ENCODE measurements at places on chromosomes 13 and 19.

DNA sequence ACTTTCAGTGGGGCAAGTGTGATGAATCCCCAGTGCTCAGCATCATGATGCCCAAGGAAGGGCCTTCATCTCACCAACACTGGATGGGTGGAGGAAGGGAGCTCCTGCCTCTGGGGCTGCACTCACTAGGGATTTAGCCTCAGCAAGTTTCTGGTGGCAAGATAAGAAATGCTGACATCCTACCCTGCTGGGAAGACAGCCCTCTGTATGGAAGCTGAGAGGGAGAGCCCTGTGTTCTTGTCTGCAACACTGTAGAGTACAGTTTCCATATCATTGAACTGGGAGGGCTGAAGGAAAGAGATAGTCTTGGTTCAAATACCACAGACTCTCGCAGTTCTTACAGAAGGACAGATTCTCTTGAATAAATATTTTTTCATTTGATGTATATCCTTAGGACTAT, 7.3 kb upstream of the ZNF460 start:
- DNase-seq: no peak

GRCh38 chr13:41054212-41054877, 7.0 kb upstream of the WBP4 start:
- DNase-seq: peak; percentile 59

DNA sequence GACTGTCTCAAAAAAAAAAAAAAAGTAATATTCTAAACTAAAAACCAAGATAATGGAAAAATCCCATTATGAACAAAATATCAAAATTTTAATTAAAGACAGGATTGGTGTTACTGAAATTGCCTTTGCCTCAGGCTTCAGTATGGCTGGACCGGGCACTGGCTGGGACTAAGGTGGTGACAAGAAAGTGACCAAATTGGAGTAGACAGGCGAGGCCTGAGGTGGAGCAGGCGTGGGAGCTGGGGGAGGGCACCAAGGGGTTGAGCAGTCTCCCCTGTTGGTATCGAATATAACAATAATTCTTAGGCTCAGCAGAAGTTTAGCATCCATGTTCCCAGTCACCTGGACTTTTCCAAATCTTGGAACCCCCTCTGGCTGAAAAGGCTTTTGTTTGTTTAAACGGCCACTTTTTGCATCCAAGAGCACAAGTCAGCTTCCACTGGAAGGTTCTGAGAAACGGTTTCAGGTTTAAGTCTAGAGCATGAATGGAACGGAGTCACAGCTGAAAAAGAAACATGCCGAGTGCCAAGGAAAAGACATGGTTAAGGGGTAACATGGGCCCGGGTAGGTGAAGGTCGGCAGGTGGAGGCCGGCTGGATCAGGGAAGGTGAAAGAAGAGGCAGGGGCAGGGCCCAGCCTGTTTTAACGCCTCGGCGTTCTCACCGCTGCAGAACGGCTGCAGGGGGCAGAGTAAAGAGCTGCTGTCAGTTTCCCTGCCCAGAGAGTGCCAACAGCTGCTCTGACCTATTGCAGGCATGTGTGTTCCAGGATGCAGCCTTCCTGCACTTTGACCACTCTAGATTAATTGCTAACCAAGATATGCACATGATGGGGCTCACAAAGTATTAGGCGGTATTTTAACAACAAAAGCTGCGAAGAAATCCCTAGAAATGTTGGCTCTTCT, 104.4 kb downstream of the TM9SF2 start:
- DNase-seq: peak; percentile 36

- DNase-seq: no peak
Observed at GRCh38 chr13:30978981-30979956, 46.8 kb downstream of the TEX26 start.

DNA sequence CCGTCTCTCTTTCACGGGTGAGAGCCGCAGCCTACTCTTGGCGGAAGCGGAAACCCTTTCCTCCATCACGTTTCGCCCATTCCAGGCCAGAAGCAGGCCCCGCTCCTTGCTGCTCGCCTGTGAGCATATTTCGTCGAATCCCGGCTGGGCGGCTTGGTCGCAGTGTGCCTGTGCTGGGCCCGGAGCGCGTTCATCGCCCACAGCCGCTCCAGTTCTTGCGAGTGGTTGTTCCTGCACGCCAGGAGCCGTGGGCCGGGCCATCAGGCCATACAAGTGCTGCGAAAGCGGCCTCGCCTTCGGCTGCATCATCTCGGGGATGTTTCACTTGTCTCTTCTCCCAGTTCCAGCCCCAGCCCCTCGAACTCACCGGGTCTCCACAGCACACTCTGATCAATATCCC, 65.0 kb downstream of the ZNF627 start:
- DNase-seq: no peak

GRCh38 chr19:11843722-11844121, 4.8 kb upstream of the ZNF439 start:
- peak; percentile 27 for DNase-seq

- DNase-seq: no peak
Observed at GRCh38 chr19:10887616-10888367, 16.4 kb downstream of the CARM1 start.

DNA sequence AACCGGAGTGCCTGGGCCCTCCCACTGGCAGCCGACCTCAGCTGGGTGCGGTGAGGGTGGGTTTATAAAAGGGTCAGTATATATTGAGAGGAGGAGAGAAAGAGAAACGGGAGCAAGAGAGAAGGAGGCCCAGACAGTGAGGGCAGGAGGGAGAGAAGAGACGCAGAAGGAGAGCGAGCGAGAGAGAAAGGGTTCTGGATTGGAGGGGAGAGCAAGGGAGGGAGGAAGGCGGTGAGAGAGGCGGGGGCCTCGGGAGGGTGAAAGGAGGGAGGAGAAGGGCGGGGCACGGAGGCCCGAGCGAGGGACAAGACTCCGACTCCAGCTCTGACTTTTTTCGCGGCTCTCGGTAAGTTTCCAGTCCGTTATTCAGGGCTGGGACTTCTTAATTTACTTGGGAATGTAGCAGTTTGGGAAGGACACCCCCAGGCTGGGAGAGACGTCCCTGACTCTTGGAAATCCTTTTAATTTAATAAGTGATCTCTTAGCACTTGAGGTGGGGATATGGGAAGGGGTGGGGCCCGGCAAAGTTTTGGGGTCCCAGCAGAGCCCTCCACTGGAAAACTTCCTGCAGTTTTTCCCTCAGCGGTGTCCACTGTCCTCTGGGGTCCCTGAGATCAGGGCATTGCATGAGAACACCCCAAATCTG, at the start of gene EMP3:
TSS of gene EMP3 (plus strand) at position 288 of the 646 bp plus-strand sequence. CDS start 1,293 bp downstream, outside the sequence.
- DNase-seq: peak; percentile 96

GRCh38 chr19:44112802-44113137, 429 bp upstream of the ZNF225 start:
- no peak for DNase-seq

GRCh38 chr13:102703726-102704035, 8.8 kb upstream of the METTL21C start:
- DNase-seq: no peak

DNA sequence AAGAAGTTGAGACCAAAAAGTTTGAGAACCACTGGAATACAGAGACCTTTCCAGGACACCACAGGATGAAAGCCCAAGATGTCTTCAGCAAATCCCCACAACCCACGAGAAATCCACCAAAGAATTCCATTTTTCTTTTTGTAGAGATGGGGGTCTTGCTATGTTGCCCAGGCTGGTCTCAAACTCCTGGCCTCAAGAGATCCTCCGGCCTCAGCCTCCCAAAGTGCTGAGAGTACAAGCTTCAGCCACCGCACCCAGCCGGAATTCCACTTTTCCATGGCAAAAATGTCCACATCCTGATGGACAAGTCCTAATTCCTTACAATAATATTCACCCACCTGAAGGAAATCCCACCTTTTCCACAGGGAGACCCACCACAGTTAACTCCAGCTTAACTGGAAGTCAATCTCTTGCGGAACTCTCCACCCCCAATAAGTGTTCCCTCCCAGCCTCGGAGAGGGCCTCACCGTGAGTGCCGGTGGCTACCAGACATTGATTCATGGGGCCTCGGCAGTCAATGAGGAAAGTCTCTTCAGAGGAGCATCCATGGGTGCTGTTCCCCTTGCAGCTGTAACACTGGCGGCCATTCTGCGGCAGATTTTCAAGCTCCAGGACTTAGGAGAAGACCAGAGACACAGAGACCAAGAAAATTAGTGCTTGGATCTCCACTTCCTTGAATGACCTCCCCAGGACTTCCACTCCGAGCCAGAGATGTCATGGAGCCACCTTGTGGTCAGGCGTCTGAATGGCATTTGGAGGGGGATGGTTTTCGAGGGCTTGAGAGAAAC, 12.3 kb upstream of the CADM4 start:
- peak; percentile 63 for DNase-seq

- DNase-seq: peak; percentile 26
Observed at GRCh38 chr19:920051-920864, 3.1 kb downstream of the KISS1R start.

GRCh38 chr13:59633290-59633689, 530.4 kb downstream of the DIAPH3 start:
- DNase-seq: no peak

GRCh38 chr19:11181488-11181887, 15.9 kb downstream of the KANK2 start:
- DNase-seq: no peak

DNA sequence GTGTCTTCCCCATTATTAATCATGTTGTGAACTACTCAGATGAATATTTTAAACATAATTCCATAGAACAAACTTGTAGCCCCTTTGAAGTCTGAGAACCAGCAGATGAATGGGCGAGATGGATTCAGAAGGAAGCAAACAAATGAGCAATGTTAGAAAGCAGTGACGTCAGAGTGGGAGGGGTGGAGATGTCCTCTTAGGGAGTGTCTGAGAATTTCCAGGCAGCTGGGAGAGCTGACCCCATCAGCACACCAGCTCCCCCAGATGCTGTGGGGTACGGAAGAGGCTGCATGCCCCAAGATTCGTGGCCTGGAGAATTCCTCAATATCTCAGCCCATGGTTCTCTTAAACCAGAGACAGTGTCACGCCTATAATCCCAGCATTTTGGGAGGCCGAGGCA, 68.6 kb downstream of the DPF1 start:
- no peak for DNase-seq

- no peak for DNase-seq
Observed at GRCh38 chr19:9861503-9861902, 26.4 kb downstream of the PIN1 start.

GRCh38 chr13:93080587-93080986, 146.0 kb upstream of the GPC6 start:
- peak; percentile 18 for DNase-seq

DNA sequence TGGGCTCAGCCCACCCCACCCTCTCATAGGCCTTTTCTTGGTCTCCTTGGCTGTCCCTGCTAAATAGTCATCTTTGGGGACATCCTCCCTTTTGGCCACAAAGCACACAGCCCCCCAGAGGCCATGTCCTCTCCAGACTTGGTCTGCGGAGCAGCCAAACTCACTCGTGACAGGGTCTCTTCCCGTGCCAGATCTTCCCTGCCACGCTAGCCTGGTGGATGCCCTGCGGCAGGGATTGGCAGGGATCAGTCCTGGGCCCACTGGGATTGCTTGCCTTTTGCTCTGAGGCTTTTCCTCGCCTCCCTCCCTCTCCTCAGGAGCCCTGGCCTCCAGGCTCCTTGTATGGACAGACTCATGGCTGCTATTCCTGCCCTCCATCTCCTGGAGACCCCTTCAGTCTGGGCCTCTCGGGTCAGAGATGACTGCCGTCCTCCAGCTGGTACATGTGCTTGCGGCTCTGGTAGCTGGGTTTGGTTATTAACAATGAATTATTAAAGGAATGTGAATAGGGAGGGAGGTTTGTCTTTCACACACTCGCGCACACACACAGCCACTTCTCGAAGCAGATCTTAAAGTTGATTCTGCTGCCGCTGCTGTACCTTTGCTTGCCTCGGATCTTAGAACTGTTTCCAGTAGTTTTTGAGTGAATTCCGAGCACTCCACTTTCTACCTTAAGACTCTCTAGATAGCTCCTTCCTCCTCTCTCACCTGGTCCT, 45.1 kb downstream of the NFIX start:
- no peak for DNase-seq

DNA sequence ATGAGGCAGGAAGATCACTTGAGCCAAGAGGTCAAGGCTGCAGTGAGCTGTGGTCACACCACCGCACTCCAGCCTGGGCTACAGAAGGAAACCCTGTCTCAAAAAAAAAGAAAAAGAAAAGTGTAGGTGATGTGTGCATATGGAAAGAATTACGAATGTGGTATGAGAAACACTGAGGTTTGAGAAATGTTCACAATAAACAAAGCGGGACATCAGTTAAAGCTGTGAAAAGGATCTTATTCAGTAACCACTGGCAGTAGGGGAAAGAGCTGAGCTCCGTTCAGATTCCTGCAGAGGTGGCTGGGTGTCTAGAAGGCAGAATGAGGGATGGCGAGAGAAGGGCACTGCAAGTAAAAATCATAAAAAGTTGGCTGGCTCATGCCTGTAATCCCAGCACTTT, 4.1 kb upstream of the IGSF23 start:
- peak; percentile 23 for DNase-seq

Measured in RPMI7951 (cell line).